ENCODE measurements at places on chromosomes 4 and X. TPM values are rescaled to one million over a fixed set of nuclear protein-coding genes. Genes with fewer than 3 reads are reported as not detected.

Gene NAA11
- not detected for total RNA-seq

Gene CT47B1
- not detected for total RNA-seq

Gene CENPVL1
- not detected for total RNA-seq

Gene LGI2
- total RNA-seq: under 0.01 TPM

Gene RAI2
- 0.09 TPM for total RNA-seq

Gene NLRP2B
- under 0.01 TPM for total RNA-seq

Gene RENBP
- 2.1 TPM for total RNA-seq

Gene SMPX
- not detected for total RNA-seq

Gene HSFX4
- total RNA-seq: not detected

Gene TMPRSS11F
- total RNA-seq: not detected

Gene NPY5R
- not detected for total RNA-seq

Gene CLNK
- total RNA-seq: not detected

Gene MCF2
- total RNA-seq: not detected

Gene P2RY10
- not detected for total RNA-seq

Gene LRCH2
- 3.2 TPM for total RNA-seq

Gene SNCA
- total RNA-seq: 56.8 TPM
